ENCODE measurements at places on chromosomes 3 and 15.

GRCh38 chr3:111667621-111668239 lies 72.6 kb upstream of the ZBED2 start:
- peak; percentile 21 for DNase-seq

- no peak for DNase-seq
Measured at GRCh38 chr15:56931639-56932508, 13.4 kb downstream of the TCF12 start.

GRCh38 chr3:10281951-10282350 lies 10.8 kb downstream of the GHRL start:
- no peak for DNase-seq

GRCh38 chr15:68930268-68931022 lies at the start of gene SPESP1:
Gene SPESP1, plus strand, starts transcription at chr15:68930525. Its CDS starts 129 bp downstream, at chr15:68930654.
- DNase-seq = no peak

DNA sequence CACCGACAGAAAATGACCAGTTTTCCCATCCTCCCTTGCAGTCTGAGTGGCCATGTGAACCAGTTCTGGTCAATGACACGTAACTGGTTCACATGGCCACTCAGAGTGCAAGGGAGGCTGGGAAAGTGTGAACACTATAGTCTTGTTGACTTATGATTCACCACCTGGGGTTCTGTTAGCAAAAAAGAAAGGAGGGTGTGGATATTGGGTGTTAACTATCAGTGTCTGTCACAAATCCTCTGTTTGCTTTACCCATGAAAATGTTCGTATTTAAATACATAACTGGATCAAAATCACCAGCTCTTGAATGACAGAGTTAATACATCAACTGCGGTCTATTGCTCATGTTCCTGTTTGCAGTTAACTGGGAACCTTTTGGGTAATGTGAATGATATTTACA lies 92.3 kb downstream of the ADAMTSL3 start:
- no peak for DNase-seq

- no peak for DNase-seq
Measured at GRCh38 chr15:88239594-88239993, 16.9 kb downstream of the NTRK3 start.

DNA sequence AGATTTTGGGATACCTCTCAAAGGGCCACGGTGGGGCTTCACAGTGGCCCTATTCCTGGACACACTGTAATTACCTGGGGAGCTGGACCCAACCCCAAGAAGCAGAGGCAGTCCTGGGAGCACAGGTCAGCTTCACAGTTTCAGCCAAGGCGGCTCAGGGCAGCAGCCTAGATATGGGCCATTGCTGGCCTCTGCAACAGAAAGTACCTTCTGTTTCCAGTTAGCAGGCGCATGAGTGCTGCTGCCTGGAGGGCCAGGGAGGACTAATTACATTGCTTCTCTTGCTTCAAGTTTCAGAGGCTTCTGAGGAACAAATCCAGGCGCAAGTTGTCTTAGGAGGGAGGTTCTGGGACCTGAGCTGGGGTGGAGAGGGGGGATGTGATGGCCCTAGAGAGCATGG lies 13.5 kb upstream of the DUSP7 start:
- no peak for DNase-seq

DNA sequence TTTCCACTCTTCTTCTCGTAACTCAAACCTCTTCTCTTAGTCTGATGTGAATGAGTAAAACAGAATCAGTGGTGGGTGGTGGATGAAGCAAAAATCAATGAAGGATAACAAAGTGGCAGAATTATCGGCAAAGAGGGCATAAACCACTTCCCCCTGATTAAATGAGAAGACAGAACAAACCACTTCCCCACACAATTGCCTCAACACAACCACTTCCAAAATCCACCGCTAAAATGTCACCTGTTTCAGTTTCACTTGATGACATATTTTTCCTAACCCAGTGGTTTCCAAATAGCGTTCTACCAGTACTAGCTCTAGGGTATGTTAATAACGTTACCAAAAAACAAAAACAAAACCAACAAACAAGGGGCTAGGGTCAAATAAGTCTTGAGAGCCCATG lies 478.7 kb upstream of the WNT5A start:
- DNase-seq = no peak

- DNase-seq = no peak
Measured at GRCh38 chr3:54836871-54837270, 91.0 kb downstream of the LRTM1 start.

DNA sequence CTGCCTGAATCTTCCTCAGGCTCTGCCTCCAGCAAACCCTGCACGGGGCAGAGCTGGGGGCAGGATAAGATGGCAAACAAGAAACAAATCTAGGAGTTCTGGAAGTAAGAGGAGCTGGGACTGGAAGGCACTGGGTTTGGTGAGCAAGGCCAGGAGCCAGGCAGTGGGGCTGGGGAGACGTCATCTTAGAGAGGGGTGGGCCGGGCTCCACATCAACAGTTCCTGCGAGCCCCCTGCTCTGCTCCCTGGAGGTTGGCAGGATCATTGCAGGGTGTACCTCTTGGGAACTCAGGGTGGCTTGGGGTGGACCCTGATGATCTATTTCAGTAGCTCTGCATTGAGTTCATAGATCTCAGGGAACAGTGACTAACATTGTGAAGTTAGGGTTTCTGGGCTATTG lies 87.3 kb upstream of the PRR23E start:
- no peak for DNase-seq

- DNase-seq = no peak
Measured at GRCh38 chr3:66948041-66948440, 50.1 kb upstream of the KBTBD8 start.

DNA sequence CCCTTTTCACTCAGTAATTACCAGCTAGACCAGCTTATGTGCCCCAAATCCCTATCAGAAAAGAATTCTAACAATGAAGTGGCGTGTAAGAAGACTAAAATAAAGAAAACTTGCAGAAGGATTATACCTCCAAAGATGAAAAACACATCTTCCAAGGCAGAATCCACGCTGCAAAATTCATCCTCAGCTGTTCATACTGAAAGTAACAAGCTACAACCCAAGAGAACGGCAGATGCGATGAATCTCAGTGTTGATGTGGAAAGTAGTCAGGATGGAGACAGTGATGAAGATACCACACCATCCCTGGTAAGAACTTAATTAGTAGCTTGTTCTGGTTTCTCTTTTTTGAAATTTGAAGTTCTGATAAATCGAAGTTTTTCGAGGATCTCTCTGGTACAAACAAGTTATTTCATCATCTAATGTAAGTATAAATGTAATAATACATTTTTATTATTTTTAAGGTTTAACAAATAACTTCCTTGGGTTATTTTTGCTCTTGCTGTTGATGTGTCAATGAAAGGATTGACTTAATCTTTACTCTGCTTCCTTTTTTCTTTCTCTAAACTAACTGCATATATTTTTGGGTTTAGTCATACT lies 1.4 kb downstream of the WDR76 start:
- DNase-seq = no peak

GRCh38 chr3:188124184-188124583 lies 29.8 kb upstream of the LPP start:
- DNase-seq = no peak

GRCh38 chr15:73573572-73573971 lies 59.6 kb downstream of the NPTN start:
- no peak for DNase-seq

GRCh38 chr15:88652456-88653199 lies 13.8 kb downstream of the ISG20 start:
- DNase-seq = no peak

- DNase-seq = no peak
Measured at GRCh38 chr3:71587958-71588357, 4.4 kb upstream of the FOXP1 start.

DNA sequence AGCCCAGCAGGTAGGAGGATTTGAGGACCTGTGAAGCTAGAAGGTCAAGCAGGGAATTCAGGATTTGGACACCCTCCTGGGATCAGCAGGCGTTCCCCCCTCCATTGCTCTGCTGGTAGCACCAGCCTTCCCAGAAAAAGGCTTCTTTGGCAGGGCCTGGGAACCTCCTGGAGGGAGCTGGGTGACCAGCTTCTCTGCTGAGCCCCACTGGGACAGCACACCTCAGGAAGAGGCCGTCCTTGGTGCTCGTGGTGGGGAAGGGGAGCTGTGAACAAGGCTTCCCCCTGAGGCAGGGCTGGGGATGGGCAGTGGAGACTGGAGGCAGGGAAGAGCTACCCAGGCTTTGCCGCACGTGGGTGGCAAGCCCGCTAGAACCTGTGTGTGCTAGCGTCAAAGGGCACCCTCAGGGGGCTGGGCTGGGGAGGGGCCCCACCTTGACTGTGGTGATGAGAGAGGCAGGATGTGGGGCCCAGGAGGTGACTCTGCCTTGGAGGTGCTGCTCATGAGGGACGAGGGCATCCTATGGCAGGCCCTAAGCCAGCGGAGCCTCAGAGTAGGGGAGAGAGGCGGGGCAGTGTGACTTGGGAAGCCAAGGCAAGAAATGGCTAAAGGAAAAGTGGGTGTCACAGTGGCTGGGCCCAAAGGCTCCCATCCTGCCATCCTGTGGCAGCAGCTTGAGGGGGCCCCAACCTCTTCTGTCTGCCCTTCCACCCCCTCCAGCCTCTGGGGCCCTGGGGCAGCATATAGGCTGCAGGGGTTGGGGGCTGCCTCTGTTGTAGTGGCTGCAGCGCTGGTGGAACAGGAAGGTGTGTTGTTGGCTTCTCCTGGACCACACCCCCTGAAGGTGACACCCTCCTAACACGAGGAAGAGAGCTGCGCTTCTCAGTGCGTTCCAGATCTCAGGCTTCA lies 20.7 kb downstream of the KLF13 start:
- no peak for DNase-seq

DNA sequence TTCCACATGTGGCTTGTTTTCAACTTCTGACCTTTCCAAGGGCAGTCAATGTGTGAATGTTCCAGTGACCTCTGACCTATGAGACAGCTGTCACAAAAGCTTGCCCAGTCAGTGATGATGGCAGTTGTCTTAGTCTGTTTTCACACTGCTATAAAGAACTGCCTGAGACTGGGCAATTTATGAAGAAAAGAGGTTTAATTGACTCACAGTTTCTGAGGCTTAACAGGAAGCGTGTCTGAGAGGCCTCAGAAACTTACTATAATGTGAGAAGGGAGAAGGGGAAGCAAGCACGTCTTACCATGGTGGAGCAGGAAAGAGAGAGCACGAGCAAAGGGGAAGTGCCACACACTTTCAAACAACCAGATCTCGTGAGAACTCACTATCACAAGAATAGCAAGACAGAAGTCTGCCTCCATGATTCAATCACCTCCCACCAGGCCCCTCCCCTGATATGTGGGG lies 95.6 kb downstream of the ECT2 start:
- no peak for DNase-seq

DNA sequence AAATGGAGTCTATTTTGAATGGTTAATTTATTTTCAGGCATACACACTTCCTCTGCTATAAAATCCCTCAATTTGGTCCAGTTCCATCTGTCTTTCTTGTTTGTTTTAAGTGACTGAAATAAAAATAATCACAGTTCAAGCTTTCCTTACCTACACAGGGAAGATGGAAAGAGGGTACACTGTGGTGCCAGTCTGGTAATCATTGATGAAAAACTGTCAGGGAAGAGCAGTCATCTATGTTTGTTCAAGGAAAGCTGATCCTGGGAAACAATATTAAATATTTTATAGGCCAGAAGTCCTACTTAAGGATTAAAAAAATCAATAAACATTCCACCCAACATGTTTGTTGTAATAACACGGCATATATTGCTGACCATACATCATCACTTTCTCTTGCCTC lies 115.2 kb upstream of the KCNMB2 start:
- no peak for DNase-seq

DNA sequence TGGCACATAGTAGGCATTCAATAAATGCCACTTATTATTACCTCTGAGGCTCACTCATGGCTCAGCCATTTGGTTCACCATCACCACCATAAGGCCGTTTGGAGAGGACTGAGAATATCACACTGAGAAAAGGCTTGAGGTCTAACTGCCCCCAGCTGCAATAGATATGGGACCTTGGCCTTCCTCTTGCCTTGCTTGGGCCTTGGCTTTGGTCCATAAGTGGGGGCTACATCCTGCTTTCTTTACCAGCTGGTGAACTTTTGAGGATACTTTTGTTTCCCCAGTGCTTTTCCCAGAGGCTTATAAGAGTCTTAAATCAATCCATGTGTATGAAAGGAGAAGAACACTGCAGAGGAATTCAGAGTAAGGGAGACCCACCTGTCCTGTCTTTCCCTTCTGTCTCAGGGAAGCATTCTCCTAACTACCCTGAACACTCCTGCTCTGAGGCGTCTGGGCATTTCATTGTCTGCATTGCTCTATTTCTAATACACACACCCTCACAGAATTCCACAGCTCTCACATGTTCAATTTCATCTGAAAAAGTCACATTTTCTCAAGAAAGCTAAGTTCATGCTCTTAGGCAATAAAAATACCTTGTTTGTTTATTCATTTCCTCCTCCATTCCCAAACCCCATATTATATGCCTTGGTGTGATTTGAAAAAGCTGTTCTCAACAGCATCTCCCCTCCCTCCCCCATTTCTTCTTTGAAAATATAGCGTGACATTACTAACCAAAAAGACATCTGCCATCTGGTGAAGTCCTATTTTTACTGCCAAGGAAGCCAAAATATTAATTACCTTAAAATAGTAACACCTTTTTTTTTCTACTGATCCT lies 22.5 kb upstream of the KCNMB2 start:
- DNase-seq = no peak

DNA sequence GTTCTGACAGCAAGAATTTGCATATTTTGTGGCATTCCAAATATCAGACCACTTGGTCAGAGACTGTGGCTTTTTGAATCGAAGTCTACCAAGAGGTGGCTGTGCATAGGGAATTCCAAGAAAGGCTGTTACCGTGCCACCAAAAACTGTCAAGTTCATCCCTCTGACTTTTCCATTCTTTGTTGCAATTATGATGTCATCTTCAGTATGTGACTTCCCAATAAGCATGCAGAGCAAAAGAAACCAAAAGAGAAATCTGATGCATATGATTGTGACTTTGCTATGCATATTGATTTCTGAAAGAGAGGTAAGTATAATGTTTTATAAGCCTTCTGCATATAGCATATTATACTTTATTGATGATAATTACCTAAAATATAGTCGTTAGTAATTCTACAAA lies 6.5 kb downstream of the BCHE start:
- no peak for DNase-seq

DNA sequence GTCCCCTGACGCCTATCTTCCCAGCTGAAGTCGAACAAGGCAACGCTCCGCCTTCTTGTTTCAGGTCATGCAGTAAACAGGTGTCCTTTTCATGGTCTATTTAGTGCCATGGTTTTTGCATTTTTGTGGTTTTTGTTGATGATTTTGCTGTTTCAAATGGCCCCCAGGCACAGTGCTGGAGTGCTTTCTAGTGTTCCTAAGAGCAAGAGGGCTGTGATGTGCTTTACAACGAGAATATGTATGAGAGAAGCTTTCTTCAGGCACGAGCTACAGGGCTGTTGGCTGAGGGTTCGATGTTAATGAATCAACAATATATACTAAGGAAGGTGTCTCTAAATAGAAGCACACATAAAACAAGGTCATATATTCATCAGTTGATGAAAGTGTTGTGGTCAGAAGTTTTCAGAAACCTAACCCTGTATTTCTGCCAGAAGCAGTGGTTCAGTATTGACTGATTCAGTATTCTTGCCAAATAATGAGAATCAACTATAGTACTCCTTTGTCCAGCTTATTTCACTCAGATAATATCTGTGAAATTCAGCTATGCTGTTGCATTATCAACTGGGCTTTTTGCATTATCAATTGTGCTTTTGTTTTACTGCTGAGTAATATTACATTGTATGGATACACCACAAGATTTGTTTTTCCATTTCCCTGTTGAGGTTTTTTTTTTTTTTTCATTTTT lies 18.5 kb downstream of the LIMD1 start:
- DNase-seq = no peak
